Osteocyte (in vitro differentiated cells): ENCODE measurements at places on chromosomes 1 and 21.
A peak's percentile ranks its signal among the peaks of the same experiment; 100 is the strongest.

GRCh38 chr1:234206651-234207284, 166.5 kb upstream of the COA6 start:
- DNase-seq = no peak

DNA sequence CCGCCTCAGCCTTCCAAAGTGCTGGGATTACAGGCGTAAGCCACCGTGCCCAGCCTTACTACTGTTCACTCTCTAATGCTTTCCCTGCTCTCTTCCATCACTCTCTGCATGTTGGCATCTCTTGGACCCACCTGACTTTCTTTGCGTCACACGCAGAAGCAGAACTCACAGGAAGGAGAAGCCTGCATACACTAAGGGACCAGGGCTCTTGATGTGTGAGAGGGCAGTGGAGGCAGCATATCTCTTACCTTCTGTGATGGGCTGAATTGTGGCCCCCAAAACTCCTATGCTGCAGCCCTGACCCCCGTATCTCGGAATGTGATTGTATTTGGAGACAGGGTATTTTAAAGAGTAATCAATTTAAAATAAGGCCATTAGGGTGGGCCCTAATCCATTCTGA, 26.7 kb upstream of the SLAMF9 start:
- peak; percentile 57 for DNase-seq

DNA sequence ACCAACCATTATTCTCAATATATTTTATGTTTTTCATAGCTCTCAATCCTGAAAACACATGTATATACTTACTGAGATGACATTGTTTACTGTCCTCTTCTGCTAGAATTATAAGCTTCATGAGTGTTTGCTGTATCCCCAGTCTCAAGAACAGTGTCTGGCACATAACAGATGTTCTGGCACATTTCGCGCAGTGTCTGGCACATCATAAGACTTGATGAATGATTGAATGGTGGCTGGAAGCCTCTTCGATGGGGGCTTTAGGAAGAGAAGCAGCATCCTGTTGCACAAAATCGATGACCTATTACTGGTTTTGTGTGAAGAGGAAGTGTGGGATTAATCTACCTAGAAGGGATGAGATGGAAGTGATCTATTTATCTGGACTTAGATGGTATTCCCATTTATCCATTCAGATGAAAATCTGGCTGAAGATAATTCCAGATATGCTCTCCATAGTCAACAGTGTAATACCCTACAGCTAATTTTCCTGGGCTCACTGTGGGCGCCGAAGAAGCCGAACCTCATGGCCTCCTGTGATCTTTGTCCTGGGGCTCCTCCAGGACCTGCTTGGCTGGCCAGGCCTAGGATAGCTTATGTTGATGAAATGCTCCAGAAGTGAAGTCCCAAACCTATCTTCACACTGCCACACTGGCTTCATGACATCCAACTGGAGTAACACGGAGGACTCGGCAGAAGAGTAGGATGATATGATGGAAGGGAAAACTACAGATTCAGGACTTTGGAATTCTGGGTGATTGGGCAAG, 26.5 kb downstream of the CD34 start:
- no peak for DNase-seq

GRCh38 chr21:27134516-27134915, 167.6 kb upstream of the ADAMTS5 start:
- DNase-seq = no peak

DNA sequence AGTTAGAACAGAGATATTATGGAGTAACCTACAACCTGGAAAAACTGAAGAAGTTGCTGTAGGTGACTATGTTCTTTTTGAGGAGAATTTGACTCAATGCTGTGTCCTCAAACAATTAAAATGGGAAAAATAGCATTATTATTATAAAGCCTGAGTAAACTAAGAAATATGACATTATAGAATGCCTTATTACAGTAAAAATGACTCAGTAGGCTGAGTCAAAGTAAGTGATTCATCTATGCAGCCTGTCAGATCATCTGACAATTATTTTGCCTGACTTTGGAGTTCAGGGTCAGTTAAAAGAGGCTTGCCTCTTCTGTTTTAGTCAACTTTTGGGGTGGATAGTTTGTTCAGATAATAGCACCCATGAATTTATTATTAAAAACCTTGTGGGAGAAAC, 150.8 kb upstream of the PTGFR start:
- no peak for DNase-seq

GRCh38 chr1:60989749-60990713, 92.3 kb upstream of the NFIA start:
- DNase-seq = no peak

DNA sequence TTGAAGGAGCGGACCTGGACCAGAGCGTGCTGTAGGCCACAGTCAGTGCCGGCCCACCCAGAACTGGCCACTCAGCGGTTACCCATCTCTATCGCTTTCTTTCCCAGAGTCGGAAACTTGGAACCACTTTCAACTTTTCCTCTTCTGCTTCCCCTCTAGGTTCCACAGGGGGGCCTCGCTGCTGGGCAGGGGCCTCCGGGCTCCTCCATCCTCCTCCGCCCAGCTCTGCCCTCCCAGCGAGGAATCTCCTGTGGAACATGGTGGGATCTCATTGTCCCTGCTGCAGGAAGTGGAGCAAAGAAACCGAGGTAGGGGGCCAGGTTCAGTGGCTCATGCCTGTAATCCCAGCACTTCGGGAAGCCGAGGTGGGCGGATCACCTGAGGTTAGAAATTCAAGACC, 139.2 kb downstream of the ETS2 start:
- DNase-seq = no peak

DNA sequence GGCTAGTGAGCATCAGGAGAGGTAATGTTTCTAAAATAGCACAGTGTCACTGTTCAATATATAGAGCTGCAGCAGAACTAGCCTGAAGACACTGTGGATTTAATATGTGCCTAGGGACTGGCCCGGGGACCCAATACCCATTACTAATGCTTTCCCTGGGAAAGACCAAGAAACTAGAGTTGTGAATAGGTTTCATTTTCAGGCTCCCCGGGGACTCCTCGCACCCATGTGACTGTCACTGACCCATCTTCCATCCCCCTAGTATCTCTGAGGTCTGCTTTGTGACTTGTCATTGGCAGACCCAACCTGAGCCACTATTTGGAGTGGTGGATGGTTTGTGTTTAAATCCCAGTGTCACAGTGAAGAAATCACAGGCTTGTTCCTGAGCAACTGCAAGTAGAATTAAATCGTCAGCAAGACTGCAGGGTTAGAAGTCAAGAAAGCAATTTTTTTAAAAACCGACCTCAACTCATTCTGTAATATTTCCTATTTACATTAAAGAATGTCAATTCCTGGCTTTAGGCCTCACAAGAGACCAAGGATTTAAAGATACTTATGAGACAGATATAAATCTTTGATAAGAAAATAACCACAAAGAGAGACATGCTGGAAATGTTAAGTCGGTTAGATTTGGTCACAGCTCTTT, 130.0 kb upstream of the TNR start:
- DNase-seq = no peak

- no peak for DNase-seq
These were observed 47.1 kb downstream of the ELK4 start for GRCh38 chr1:205584732-205585131.

- DNase-seq = no peak
These were observed 6.3 kb downstream of the TMEM234 start for GRCh38 chr1:32215629-32216480.

- DNase-seq = no peak
These were observed 2.0 kb upstream of the ANKRD35 start for GRCh38 chr1:145887631-145888030.

- DNase-seq = no peak
These were observed 390.4 kb upstream of the PLXNA2 start for GRCh38 chr1:208634346-208635140.

DNA sequence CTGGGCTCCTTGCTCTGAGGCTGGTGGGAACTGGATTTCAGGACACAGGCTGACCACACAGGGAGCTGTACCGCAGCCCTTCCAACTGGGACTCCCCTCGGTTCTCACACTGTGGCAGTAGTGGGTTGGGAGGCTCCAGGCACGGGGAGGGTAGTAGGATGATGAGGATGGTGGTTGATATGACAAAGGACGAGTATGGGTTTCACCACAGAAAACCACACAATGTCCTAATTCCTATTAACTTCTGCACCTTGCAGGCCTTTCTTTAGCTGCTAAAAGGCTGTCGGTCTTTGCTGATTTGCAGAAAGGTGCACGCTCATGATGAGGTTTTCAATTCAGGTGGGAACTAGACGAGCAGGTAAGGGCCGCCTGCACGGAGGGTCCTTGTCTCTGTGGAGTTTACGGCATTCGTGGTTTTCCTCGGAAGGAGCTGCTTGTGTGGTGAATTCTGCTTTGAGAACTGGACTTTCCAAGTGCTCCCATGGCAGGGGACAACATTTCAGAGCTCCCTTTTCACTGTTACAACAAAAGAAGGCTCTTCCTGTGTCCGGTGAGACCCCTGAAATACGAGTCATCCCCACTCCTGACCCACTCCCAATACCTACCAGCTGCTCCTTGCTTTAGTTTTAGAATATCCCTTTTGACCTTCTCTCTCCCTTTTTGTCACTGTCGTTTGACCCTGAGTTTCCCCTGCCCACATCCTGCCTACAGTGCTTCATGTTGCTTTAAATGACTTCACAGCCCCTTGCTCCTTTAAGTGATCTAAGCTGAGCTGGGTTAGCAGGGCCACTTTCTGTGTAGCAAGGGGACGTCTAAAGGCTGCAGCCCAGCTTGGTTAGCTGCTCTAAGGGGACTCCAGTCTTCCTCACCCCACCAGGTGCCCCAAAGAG, 125.1 kb downstream of the MRPS6 start:
- DNase-seq = no peak

DNA sequence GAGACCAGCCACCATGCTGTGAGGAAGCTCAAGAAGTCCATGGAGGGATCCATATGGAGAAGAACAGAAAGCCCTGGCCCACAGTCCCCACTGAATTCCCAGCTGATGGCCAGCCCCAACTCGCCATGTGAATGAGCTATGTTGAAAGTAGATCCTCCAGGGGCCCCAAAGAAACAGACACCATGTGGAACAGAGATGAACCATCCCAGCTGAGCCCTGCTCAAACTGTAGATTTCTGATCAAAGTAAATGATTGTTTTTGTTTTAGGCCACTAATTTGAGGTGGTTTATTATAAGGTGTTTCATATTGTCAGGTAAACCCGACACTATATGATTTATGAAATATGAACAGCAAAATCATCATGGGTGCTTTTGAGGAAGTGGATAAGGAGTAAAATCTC, 32.8 kb downstream of the SYT2 start:
- no peak for DNase-seq

DNA sequence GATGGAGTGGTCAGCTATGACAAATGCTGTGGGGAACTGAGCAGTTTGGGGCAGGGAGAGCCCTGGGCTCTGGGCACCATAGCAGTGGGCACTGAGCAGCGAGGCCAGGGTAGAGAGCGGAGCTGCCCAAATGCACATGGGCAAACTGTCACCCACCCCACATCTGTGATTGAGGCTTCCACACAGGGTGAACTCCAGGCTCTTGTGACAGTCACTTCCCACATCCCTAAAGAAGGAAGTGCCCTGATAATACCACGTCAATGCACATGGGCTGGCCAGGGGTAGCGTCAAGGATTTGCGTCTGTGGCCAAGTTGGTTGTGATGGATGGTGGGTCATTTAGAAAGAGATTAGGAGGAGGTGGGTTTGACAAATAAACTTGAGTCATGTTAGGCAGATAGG, 2.6 kb upstream of the GUCA2B start:
- DNase-seq = no peak

DNA sequence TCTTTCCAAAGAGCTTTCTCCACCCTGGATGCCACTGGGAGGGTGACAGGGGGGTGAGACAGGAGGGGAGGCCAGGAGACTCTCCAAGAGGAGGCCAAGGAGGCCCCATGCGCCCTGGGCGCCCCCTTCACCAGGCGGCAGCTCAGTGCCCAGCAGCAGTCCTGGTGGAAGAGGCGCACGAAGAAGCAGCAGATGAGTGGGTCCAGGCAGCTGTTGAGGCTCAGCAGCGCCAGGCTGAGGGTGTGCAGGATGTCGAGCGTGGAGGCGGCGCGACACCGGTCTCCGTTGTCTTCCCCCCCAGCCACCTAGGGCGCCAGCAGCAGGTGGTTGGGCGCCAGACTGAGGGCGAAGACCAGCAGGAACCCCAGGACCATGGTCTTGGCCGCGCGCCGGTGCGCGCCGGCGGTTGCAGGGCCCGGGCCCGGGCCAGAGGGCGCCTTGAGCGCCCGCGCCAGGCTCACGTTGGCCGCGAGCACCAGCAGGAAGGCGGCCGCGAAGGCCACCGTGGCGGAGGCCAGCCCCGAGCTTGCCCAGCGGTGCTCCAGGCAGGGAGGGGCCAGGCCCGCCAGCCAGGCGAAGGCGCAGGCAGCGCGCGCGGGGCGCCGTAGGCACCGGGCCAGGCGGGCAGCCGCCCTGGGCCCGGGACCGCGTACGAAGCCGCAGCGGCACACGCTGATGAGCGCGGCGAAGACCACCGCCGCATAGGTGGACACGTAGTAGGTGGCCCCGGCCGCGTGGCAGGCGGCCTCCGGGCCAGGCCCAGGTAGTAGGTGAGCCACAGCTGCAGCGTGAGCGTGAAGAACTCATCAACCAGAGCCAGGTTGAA, 8.6 kb downstream of the TMEM35B start:
- DNase-seq = no peak

- DNase-seq = peak; percentile 89
These were observed 32.0 kb upstream of the ATP5PO start for GRCh38 chr21:33947451-33948095.

GRCh38 chr1:36771240-36771639, 263.1 kb downstream of the GRIK3 start:
- no peak for DNase-seq

DNA sequence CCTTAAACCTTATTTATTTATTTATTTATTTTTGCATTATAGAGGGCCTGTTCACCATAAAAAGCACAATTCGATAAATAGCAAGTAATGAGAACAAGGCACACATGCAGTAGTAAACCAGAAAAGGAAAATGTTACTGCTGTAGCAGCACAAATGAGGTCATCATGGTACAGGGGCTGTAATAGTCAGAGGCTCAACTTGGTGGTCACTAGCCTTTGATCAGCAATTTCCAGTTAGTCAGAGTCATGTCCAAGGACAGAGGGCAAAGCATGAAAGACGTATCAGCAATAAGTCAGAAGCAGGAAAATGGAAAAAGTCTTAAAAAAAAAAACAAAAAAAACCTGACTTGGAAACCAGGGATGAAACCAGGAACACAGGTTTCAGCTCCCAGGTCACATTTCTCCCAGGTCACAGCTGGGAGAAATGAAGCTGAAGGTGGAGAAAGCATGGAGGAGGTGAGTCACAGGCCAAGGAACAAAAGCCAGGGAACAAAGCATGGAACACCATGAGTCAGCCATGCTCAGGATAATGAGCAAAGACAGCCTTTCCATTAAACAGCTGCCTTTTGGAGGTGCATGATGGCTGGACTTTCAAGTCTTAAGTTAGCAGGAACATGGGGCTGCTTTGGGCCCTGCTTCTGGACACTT, 556.3 kb downstream of the LTN1 start:
- no peak for DNase-seq

GRCh38 chr1:242525360-242525722, 844 bp upstream of the PLD5 start:
- DNase-seq = no peak

GRCh38 chr1:21032741-21033140, 144.0 kb downstream of the EIF4G3 start:
- DNase-seq = no peak

GRCh38 chr1:6097824-6098223, 52.1 kb downstream of the KCNAB2 start:
- DNase-seq = no peak

- DNase-seq = peak; percentile 71
These were observed at the start of gene MX2 for GRCh38 chr21:41361786-41362604. Gene MX2, plus strand, starts transcription at chr21:41362027. Its CDS starts 14,880 bp downstream, at chr21:41376907.

- DNase-seq = no peak
These were observed 858 bp upstream of the SUSD4 start for GRCh38 chr1:223364685-223365382.
